Hematopoietic multipotent progenitor cell (in vitro differentiated cells): ENCODE measurements at places on chromosomes 7 and 10.

DNA sequence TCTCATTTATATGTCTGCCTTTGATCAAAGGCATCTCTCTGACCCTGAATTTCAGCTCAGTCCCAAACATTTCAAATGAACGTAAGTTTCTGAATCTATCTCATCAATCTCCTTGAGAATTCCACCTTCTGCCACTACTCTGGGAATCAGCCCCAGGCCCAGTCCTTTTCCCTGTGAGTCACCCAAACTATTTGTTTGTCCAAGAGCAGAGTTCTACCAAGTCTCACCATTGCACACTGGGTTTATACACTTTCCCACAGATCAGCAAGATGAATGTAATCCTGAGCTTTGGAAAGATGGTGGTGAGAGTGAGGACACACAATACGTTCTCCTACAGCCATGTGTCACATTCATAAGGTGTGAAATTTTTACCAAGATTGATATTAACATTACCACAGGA is 251.3 kb upstream of the VWC2 start:
- DNase-seq = no peak

- no peak for DNase-seq
These were observed 729.4 kb downstream of the SORCS1 start for GRCh38 chr10:106435081-106435480.

DNA sequence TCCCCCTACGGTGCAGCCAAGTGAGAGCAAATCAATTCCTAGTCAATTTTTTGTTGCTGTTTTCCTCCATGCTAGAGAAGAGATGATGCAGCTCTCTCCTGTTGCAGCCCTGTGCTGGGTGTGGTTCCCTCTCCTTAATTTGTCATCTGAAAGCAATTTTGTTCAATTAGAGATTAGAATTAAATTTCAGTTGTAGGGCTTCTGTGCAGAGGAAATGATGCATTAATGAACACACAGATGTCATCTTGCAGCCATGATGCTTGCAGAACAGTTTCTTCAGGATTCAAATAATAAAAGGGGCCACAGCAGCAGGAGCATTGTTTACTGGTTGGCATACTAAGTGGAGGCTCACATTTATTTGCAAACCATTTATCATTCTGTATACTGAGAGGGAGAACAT is 266.0 kb downstream of the AUTS2 start:
- DNase-seq = no peak

DNA sequence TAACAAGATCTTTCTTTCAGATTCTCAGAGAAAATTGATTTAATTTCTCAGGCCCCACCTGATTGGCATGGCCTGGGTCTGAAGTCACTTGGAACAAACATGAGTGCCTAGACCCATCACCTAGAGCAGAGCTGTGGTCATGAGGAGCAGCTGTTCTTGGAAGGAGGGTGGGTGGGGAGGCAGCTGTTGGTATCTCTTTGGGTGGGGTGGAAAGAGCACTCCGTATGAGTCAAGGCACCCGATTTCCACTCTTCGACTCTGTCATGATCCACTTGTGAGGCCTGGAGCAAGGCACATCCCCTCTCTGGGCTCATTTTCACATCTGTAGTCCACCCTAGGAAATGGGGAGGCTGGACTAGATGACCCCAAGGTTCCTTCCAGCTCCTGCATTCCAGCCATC is 156.7 kb downstream of the C10orf105 start:
- DNase-seq = no peak

DNA sequence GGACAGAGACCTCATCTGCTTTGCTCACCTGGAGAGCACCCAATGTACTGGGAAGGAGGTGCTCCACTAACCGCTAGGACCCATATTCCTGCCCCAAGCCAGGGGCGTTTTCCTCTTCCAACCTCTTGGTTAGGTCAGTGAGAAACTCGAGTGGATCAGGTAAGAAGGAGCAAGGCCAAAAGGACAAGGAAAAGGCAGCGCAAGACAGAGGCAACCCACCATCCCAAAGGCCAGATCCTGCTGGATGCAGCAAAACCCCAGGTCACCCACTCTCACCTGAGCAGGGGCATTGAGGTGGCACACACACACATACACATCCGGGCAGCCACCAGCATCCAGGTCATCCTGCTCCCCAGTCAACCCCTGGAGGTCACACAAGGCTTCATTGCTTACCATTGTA is 105.1 kb downstream of the GRID1 start:
- DNase-seq = no peak

- no peak for DNase-seq
These were observed 24.2 kb downstream of the PILRA start for GRCh38 chr7:100397315-100398081.

DNA sequence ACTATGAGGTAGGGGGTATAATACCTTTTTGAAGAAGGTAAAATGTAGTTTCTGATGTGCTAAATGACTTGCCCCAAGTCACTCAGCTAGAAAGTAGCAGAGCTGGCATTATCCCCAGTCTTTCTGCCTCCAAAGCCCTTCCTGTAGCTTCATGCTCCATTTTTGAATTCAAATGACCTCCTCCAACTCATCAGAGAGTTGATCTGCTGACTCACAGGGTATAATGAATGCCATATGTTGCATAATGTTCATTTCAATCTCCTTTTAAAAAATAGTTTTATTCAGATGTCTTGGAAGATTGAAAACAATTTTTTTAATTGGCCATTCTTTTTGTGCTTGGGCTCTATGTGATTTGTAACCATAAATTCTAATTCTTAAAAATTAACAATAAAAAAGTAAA is 272.8 kb upstream of the IMMP2L start:
- DNase-seq = no peak

DNA sequence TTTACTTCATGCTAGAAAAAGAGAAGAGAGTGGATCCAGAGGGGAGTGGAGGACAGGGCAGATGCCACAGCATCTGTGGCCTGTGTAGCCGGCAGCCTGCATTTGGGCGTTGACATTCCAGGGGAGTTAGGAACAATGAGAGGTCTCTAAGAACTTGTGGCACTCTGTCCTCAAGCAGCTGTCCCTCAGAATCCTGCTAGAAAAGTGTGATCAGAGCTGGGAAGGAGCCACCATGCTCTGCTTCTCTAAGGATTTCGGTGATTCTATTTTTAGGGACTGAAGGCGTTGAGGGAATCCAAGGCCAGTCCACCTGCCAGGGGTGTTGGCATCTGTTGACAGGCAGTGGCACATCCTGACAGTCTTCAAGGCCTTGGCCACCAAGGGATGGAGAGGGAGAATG is 7.6 kb downstream of the LRIT2 start:
- no peak for DNase-seq
